ENCODE measurements at places on chromosomes 2 and 18.

DNA sequence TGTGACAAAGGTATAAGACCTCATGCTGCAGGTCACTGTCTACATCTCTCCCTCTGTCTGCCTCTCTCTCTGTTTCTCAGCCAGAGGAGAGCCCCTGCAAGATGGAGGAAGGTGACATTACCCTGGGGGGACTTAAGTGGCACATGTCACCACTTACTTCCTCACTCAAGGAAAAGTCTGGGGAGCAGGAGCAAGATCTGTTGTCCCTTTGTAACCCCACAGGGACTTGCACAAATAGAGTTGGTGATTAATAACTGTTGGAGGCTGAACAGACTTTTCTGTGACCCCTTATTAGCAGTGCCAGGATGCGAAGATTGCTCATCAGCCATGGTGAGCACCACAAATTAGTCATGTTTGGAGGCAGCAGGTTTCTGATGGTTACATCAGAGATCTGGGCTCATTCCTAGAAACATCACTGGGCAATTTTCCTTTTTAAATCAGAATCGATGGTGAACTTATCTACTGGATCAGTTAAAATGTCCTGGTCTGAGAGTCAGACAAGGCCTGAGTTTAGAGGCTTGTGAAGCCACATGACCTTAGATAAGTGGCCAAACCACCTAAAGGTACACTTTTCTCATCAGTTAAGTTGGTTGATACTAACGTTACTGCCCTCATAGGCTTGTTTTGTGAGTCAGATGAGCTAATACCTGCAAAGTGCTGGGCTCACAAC, 81.2 kb upstream of the LTBP1 start:
- DNase-seq: no peak

DNA sequence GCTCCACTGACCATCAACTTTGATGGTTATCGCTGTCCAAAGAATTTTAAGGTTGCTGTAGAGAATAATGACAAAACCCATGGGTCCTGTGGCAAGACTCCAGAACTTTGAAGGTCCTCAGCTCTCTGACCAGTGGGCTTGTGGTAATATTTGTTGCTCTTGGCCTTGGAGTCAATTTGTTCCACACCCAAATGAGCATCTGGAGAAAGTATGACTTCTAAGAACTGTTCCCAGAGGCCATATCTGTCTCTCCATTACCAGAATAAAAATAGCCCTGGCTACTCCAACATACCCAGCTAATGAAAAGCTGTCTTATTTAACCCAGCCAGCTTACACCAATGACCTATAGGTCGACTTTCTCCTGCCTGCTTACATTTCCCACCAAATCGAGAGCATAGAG, 466.4 kb downstream of the MEIS1 start:
- DNase-seq: no peak

DNA sequence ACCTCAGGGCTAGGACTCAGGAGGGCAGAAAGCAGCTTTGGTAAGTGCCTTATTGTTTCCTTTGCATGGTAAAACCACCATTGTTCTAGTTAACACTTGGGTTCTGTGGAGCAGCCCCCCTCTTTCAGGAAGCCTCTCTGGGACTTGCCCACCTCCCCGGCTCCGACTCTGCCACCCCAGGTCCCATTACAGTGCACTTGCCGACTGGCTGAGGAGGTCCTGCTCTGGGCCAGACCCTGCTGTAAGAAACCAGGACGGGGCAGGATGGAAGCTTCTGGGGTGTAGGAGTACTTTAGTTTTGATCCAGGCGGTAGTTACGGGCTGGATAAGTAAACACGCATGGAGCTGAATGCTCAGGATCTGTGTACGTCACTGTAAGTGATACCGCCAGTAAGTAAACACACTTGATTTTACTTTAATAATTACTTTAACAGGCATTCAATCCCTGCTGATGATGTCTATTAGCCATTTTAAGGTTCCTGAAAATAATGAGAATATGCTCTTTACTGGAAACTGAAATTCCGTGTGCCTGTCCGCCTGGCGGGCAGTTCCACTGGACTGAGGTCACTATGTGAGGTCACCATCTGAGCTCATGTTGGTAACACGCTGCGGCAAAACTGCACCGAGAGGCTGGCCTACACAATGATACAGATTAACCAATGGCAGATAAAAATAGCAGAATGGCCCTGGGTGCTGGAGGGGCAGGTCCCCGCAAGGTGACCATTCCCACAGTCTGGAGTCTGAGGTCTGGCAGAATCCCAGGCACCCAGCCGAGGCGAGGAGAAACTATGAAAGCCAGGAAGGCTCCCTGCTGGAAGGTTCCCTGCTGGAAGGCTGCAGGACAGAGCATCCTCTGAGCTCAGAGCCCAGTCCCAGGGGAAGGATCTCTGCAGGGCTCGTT, 25.2 kb downstream of the HS1BP3 start:
- DNase-seq: no peak

DNA sequence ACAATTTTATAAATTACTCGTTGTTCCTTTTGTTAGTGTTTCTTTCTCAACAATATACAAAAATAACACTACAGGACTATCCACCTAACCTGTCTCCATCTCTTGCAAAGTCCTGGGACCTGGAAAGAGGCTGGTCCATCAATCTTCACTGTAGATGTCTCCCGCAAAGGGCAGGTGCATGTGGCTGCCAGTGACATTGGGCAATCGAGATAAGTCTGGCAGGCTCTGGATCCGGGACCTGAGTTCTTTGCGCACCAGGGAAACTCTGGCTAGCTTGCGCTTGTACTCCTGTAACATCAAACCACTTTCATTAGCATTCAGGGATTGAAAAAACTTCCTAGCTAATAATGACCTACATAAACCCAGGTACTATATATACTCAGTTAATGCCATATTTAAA, 20.5 kb downstream of the RMP24 start:
- no peak for DNase-seq

DNA sequence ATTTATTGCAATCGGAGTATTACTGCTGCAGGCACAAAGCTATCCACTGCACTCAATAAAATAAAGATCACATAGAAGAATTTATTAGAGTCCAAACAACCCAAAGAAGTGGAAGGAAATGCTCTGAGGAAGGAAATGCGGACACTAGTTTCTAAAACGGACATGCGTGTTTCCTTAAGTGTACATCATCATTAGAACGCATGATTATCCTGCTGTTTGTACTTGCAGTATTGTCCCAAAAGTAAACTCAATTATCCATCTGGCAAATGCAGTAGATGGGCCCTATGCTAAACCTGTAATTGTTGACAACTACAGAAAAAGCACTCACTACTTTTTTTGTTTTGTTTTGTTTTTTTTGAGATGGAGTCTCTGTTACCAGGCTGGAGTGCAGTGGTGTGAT, 53.6 kb downstream of the PDK1 start:
- no peak for DNase-seq

DNA sequence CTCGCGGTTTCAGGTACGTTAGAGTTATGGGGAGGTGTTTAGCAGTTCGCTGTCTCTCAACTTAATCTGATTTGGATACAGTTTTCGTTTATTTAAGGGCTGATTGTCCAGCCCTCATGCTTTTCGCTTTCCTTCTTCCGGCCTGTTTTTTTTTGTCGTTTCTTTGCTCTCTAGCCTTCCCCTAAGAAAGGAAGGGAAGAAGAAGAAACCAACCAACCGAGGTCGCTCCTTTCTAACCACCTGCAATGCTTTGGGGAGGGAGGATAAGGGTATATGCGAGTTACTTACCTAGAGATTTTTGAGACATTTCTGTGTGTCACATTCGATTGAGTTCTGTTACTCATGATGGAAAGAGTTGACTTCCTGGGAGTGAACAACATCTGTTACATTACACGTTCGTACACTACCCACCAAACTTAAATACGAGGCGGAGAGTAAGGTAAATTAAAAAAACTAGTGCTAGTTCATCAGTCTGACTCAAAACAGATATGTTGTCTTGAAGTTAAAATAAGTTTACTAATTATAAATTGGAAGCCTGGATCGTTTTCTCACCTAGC, 918 bp downstream of the EIF5B start:
- no peak for DNase-seq

DNA sequence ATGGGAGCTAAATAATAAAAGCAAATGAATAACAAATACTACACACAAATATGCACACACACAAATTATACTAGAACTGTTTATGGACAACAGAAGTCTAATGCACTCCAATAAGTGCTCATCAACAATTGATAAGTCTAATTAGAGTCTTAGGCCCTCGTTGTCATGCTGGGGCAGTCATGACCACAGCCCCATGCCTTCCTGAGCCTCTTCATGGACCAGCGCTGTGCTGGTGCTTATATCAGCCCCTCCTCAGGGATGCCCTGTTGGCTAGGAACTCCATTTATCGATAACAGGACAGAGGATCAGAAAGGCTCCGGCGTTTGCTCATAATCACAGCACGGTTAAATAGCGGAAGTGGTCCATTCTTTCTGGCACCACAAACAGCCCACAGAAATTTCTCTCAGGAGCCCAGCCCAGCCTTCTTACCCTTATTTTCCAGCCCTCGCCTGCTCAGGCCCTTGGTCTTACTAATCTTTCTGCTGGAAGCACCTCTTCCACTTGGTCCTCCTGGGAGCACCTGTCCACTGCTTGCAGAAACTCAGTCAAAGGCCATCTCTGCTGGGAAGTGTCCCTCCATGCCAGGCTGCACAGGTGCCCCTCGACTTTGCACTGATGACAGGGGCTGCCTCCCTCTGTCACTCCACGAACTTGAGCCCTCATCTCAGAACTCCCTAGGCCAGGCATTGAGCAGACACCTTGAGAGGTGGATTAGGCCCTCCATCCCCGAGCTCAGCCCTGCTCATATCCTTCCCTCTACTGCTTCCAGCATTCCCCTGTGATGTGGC, 500.2 kb upstream of the HS6ST1 start:
- DNase-seq: no peak

DNA sequence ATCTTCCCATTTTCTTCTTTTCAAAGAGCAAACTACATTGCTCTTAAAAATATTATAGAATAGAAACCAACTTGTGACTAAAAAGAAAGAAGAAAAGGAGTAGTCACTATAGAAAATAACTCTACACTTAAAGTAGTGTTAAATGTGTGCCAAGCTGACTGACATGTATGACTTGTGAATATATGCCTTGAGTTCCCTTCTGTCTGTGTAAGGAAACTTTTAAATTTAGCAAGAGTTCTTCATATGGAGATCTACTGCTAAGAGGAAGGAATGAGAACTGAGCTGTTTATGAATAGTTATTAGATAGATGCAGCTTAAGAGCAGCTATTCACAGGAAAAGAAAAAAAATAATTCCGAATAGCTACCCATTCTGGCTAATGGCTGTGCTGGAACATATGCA, 1221.7 kb upstream of the ZEB2 start:
- no peak for DNase-seq

- no peak for DNase-seq
Measured at GRCh38 chr2:133072837-133073694, 403.1 kb upstream of the LYPD1 start.

DNA sequence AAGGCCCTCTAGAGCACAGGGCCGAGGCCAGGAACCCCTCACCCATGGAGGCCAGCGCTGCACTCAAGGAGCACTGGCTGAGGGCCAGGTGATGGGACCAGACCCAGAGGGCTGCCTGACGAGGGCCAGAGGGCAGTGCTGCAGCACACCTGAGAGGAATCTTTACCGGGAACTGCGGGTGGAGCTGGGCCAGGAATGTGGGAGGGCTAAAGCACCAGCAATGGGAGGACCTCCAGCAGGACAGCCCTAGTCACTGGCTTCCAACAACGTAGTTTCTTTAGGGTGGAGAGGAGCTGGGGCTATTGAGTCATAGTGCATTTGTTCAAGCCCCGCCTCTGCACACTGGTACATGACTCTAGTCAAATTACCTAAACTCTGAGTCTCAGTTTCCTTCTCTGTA, 143.4 kb downstream of the TMEM17 start:
- no peak for DNase-seq

DNA sequence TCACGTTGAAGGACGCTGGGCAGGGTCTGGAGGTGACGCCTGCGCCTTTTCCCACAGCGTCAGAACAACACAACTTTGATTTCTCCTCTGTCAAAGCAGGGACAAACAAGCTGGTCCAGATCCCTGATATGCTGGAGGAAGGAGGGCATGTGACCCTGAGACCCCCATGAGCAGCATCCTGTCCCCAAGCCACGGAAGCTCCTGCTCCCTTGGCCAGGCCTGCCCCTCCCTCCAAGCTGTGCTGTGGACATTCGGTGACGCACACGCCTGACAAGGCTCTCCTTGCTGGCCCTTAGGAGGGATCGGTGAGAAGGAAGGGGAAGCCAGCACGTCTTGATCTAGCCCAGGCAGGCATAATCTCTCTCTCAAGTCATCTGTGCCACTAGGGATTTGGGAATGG, 11.3 kb downstream of the MLPH start:
- DNase-seq: no peak

- DNase-seq: no peak
Measured at GRCh38 chr2:69205076-69205475, 182.0 kb downstream of the GFPT1 start.

- no peak for DNase-seq
Measured at GRCh38 chr2:219396863-219397457, 9.2 kb upstream of the DNPEP start.

DNA sequence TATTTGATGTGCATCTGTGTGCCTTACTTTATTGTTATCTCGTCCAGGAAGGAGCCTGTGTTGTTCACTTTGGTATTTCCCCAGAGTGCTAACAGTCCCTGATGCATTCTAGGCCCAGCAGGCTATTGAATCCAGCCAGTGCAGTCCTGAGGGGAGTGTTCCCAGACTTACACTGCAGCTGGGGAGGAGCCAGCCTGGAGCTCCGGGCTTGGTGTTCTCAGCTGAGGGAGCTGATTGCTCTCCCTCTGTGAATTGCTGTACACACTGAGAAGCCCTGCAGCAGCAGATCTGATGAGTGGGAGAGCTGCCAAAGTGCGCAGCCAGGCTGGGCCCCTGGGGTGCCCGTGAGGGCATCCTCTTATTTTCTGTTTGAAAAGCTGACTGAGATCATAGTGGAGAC, 159.2 kb downstream of the GALNT3 start:
- no peak for DNase-seq

- DNase-seq: no peak
Measured at GRCh38 chr2:188963741-188964140, 10.4 kb upstream of the COL3A1 start.

- DNase-seq: no peak
Measured at GRCh38 chr2:127020536-127020935, 86.4 kb downstream of the BIN1 start.

- DNase-seq: no peak
Measured at GRCh38 chr2:223786943-223787342, 50.4 kb downstream of the AP1S3 start.

- no peak for DNase-seq
Measured at GRCh38 chr2:177478907-177479306, 86.3 kb downstream of the AGPS start.

Measured in activated T-cell treated with anti-CD3 and anti-CD28 coated beads, Interleukin-2, amount 50 U/mL, for 24 hours (primary cell).